ENCODE measurements at places on chromosomes 3 and 15. TPM values are rescaled to one million over a fixed set of nuclear protein-coding genes. Genes with fewer than 3 reads are reported as not detected.

Gene CCDC33
- total RNA-seq, result not detected

Gene STRIT1
- total RNA-seq, result not detected

Gene ATP13A3
- total RNA-seq, result 265 TPM

Gene AADACL2
- total RNA-seq, result 8.1 TPM

Gene CFAP91
- 4.7 TPM for total RNA-seq

Gene ZNF80
- 0.24 TPM for total RNA-seq

Gene ACY1
- 50.4 TPM for total RNA-seq

Gene C3orf18
- 11.1 TPM for total RNA-seq

DNA sequence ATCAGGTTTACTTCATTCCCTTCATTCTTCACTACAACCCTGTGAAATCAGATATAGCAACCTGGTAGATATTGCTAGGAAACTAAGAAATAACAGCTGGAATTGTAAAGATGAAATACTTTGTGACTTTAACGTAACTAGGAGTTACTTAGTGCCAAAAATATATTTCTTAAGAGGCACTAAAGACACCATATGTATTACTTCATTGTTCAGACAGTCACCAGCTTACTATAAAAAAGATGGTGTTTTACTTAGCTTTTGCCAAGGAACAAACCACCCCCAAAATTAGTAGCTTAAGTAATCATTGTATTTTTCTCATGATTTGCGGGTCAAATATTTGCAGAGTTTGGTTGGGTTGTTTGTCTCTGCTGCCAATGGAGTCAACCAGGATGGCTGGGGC, 62.5 kb downstream of the PROS1 start:
- DNase-seq, result no peak

GRCh38 chr3:64023861-64024223, 548 bp upstream of the PSMD6 start:
- no peak for DNase-seq

DNA sequence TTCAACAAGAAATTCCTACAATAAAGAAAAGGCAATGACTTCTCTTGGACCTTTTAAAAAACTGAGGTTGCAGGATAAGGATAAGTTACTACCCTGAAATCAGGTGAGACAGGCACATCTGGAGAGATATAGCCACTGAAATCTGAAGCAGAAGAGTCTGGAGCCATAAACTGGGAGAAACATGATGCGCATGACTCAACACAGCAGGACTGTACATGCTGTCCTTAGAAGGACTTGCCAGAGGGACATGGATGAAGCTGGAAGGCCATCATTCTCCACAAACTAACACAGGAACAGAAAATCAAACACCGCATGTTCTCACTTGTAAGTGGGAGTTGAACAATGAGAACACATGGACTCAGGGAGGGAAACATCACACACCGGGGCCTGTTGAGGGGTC, 1020.2 kb downstream of the AGBL1 start:
- no peak for DNase-seq

- no peak for DNase-seq
Measured at GRCh38 chr3:43884581-43884980, 193.8 kb downstream of the ABHD5 start.

- no peak for DNase-seq
Measured at GRCh38 chr3:57837686-57838085, 81.6 kb downstream of the SLMAP start.

DNA sequence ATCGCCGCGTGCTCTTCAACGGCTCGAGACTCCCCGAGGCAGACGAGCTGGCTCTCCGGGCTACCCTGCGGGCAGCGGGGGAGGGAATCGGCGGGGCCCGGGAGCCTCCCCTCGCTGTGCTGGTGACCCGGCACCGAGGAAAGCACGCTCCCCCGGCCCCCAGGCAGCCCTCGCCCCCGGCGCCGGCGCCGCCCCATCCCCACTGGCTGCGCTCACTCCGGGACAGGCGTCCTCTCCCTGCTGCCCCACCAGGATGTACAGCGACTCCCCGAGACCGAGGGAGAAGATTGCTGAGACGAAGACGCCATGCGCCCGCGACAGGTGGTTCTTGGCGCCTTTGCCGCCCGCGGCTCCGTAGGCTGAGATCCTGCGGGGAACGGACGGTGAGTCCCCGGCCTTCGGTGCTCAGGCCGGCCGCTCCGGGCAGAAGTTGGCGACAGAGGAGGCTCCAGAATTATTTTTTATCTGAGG, 1.7 kb downstream of the LTK start:
- no peak for DNase-seq

DNA sequence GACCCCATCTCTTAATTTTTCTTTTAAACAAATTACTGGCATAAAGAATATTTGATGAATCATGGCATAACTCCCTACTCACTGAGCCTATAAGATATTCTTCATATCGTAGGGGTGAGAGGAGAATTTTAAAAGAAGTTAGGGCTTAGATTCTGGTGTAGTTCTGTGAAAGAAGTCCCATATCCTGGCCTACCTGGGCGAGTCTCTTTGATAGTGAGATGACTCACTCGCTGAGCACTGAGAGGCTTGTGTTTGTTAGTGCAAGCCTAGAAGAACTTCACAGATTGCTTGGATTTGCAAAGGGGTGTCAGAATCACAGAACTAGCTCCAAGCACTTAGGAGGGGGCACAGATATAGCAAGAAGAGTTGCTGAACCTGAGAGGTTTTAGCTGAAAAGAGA, 133.8 kb upstream of the TMC3 start:
- DNase-seq, result no peak

DNA sequence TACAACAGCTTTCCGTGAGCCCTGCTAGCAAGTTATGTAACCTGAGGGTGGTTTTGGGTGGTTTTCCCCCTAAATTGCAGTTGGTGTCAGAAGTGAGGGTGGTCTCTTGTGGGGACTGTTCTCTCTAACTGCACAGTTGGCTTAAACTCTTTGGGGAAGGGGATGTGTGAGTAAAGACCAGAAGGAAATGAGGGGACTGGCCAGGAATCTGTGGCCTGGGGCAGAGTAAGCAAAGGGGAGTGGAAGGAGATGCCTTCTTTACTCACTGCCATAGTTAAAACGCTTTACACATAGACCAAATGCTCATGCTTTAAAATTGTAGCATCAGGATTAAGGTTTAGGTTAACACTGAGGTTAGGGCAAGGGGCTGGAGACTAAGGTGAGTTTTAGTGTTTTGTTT, 21.2 kb upstream of the XIRP1 start:
- DNase-seq, result no peak

GRCh38 chr15:94324835-94325767, 93.7 kb downstream of the MCTP2 start:
- DNase-seq, result no peak

- DNase-seq, result no peak
Measured at GRCh38 chr15:96353416-96353929, 23.0 kb downstream of the NR2F2 start.

DNA sequence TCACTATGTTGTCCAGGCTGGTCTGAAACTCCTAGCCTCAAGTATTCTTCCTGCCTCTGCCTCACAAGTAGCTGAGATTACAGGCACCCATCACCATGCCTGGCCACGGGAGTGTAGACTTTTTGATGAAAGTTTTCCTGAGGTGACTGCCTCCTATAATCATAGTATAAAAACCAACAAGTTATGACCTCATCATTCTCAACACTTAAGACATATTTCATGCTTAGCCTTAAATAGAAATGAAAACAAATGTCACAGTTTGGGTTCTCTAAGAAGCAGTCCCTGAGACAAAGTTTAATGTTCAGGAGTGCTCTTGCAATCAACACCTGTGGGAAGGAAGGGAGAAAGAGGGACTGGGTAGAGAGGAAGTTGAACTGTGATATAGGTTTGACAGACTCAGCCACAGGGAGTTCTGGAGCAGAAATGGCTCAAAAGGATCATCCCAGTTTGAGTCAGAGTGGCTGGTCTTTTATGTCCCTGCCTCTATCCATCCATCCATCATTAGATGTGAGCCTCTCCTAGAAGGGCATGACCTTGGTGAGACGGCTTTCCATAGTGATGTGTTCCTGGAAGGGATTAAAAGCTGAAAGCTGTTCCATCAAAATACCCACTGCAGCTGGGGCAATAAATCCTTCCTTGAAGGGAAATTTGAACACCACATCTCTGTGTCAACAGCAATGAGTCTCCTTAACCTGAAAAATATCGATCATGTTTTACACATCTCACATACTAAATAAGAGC, 16.2 kb upstream of the ABHD5 start:
- no peak for DNase-seq

DNA sequence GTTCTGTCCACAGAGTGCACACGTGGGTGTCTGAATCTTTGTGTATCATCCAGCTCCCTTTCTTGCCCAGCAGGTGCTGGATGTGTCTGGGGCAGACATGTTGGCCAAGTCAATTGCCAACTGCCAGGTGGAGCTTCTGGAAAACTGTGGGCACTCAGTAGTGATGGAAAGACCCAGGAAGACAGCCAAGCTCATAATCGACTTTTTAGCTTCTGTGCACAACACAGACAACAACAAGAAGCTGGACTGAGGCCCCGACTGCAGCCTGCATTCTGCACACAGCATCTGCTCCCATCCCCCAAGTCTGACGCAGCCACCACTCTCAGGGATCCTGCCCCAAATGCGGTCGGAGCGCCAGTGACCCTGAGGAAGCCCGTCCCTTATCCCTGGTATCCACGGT, 12.5 kb upstream of the RPP14 start:
- DNase-seq, result no peak

DNA sequence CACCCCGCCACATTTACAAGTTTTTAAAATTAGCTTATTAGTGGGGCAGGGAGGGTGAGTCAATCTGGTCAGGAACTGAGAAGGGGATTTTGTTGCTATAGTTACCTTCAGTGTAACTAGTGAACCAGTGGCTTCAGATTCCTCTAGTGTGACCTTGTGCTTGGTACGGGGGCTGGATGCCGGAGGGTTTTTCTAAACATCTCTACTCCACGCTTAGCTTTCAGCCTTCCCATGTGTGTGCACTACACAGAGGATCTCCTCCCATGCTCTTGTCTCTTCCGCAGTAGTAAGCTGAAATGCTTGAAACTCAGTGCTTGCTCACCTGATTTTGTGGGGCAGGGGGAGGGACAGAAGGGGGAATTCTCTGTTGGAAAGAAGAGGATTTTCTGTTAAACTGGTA, 67.9 kb upstream of the AKAP13 start:
- DNase-seq, result no peak

DNA sequence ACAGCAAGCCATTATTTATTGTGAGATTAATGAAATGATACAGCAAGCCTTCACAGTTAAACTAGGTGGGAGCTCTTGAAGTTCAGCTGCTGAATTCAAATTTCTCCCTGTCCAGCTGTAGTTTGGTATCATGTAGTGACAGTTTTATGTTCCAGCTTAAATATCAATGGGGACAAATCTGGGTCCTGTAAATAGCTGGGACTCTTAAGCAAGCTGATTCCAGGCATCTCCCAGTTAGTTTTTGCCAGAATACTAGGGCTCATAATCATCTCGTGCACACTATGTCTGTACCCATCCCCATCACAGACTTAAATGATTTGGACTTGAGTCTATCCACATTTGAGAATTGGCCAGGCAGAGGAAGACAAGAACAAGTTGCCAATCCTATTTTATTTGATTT, 27.9 kb upstream of the NIT2 start:
- DNase-seq, result no peak

GRCh38 chr3:23079976-23080375, 123.2 kb upstream of the UBE2E2 start:
- no peak for DNase-seq

- DNase-seq, result no peak
Measured at GRCh38 chr15:34855893-34856292, 60.5 kb upstream of the ACTC1 start.

GRCh38 chr15:82680200-82681102, 29.2 kb downstream of the AP3B2 start:
- DNase-seq, result no peak

DNA sequence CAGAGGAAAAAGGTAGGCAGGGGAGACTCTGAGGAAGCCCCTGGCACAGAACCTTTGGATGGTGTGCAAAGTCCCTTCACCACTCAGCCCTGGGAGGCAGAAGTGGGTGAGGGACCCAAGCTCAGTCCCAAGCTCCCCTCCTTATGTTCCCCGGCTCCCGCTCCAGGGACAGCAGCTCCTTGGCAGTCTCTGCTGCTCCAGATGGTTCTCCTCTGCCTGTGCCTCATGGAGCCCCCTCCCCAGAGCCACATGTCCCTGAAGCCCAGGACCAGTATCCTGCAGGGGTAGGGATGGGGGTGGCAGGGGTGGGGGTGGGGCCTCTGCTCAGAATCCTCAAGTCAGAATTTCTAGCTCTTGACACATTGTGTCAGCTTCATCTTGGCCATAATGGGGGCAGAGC, 8.0 kb upstream of the CAMKV start:
- no peak for DNase-seq
